Neural crest cell (in vitro differentiated cells): ENCODE measurements at places on chromosomes 16 and 17.

DNA sequence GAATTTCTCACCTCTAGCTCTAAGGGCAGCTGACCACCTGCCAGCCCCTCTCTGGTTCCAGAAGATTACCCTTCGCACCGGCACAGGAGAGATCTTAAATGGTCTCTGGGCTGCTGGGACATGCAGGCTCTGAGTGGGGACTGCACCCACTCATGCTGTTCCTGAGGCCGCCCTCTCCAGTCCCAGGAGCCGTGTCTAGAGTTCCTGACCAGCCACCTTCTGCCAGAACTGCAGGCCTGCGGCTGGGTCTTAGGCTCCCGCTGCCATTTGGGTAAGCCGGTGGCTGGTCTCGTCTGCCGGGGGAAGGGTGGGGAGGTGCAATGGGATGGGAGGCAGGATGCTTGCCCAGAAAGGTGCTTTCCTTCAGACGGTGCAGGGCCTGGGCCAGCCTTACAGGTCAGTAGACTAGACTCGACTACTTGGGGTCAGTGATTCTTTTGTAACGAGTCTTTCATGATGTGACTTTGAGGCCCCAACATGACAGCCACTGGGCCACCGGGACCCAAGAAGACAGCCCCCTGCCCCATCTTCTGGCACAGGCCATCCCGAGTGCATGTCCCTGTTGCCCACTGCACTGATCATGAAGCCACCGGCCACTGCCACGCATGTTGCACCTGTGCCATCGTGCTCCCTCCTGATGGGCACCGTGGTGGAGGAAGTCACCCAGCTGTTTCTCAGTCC, 26.4 kb downstream of the B9D1 start:
- no peak for DNase-seq

GRCh38 chr17:10061111-10061845, 137.1 kb downstream of the GAS7 start:
- no peak for DNase-seq

DNA sequence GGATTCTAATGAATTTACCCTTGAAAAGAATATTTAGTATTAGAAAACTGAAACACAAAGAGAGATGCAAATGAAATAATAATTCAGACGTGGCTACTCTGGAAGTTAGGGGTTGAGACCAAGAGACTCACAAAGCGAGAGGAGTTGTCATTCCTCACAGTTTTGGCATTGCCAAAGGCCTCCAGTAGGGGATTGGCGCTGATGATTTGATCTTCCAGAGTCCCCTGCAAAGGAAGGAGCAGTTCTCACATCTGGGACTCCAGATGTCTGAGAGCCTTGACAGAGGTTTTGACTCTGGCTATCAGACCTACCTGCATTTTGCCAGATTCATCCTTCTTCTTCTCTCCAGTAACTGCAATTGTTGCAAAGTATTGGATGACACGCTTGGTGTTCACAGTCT, 6.6 kb downstream of the MYH8 start:
- DNase-seq, result no peak

DNA sequence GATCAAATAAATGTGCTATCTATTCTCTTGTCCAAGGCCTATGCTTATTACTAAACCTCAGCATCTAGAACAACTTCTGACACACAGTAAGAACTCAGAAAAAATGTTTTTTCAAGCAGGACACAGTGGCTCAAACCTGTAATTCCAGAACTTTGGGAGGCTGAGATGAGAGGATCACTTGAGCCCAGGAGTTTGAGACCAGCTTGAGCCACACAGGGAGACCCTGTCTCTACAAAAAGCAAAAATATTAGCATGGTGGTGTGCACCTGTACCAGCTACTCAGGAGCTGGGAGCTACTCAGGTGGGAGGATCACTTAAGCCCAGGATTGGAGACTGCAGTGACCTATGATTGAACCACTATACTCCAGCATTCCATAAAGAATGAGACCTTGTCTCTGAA, 32.5 kb downstream of the USP32 start:
- DNase-seq, result no peak

GRCh38 chr17:78988152-78988551, 8.4 kb upstream of the LGALS3BP start:
- no peak for DNase-seq

DNA sequence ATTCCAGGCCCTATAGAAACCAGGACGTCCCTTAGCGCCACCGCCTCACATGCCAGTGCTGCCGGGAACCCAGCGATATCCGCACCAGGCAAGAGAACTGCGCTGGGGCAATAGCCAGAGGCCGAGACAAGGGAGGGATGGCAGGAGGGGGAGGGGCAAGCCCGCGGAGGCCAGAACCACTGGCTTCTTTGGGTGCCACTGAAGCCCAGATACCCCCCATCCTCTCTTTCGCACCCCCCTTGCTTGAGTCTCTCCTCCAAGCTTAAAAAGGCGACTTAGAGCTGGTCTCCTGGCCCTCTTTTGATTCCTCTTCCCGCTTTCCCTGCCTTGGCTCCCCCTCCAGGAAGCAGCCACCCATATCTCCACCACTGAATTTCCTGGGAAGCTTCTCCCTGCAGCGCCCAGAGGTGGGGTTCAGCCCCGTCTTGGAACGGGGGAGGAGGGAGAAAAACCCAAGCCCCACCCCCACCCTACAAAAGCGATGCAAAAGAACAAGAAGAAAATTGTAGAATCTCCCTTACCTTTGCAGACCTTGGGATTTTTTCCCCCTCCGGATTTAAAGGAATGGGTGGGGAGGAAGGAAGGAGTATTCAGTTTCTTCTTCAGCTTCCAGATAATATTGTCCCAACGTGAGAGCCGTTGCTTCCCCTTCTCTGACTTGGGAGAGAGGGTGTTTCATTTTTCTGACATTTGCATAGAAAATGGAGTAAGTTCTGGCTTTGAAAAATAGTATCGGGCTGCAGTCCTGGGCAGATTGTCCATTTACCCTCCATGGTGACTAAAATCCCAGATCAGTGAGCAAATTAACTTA, 622 bp downstream of the HOXB6 start:
- DNase-seq, result no peak

- no peak for DNase-seq
These were observed 15.0 kb downstream of the GNA13 start for GRCh38 chr17:65041518-65041917.

DNA sequence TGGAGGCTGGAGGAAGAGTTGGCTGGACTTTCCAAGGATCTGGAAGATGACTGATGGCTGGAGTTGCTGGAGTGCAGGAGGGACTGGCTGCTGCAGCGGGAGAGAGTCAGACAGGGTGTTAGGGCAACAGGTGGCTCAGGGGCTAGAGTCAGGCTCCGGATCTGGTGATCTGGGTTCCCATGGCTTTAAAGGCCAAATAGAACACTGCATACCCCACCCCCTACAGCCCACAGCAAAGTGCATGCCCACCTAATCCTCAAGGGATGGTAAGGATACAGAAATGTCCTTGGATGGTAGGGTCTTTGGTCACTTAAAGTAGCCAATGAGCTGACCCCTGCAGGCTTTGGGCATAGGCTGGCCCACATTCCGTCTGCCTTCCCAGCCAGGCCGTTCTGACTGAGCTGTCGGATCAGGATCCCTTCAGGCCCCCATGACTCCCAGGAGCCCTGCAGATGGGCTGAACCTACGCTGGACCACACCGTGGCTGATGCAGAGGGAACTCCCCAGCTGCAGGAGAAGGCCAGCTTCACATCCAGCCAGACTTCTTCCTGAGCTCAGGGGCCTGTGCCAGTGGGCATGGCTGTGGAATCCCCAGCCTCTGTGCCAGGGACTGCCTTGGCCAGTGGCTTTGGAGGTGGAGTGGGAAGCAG, 13.9 kb downstream of the TNS4 start:
- no peak for DNase-seq

- no peak for DNase-seq
These were observed 76.0 kb downstream of the MARCHF10 start for GRCh38 chr17:62732125-62732524.

DNA sequence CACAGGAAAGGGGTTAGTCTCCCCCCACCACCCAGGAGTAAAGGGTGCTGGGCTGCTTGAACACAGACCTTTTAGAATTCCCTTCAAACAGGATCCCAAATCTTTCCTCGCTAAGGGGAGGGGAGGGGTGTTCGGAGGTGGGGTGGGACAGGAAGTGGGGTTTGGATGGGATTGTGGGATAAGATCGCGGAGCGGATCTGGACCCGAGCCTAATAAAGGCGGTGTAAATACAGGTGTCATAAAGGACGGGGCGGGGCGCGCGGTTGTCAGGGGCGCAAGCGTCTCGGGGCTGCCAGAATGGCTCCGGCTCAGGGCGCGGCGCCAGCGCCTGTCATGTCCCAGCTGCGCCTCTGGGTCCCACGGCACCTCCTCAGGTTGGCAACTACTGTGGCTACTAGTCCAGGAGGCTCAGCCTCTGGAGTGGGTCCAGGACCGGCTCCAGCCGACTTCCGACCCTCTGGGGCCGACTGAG, 59.8 kb upstream of the FBXO47 start:
- DNase-seq, result no peak

DNA sequence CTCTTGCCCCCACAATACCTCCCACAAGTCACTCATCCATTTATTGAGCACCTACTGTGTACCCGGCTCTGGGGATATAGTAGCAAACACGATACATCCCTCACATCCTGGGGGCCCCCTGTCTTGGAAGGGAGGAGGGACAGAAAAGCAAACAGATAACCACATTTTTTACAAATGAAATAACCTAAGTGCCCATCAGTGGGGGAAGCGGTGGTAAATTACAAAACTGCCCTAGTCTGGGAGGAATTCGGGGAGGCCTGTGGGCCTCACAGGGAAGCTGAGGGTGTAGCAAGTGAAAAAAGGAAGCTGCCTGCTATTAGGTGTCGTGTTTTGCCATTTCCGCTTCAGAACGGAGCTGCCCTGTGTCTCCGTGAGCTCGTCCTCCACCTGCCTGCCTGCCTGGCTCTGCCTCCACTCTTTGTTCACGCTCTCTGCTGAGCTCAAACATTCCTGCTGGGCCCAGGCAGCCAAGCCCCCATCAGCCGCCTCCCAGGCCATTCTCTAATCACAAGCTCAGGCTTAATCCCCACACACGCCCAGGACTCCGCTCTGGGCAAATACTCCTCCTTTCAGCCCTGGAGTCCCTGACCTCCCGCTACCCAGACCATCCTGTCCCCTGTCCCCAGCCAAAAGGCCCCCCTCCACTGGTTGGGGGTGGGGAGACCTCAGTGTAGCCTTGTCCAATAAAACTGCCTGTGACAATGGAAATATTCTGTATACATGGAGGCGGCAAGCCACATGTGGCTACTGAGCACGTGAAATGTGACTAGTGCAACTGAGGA, 10.2 kb upstream of the SEC14L5 start:
- DNase-seq, result no peak

- DNase-seq, result no peak
These were observed 512 bp upstream of the ENDOV start for GRCh38 chr17:80414508-80414802.

- DNase-seq, result no peak
These were observed 787 bp downstream of the PRKAR1A start for GRCh38 chr17:68512960-68513474.

DNA sequence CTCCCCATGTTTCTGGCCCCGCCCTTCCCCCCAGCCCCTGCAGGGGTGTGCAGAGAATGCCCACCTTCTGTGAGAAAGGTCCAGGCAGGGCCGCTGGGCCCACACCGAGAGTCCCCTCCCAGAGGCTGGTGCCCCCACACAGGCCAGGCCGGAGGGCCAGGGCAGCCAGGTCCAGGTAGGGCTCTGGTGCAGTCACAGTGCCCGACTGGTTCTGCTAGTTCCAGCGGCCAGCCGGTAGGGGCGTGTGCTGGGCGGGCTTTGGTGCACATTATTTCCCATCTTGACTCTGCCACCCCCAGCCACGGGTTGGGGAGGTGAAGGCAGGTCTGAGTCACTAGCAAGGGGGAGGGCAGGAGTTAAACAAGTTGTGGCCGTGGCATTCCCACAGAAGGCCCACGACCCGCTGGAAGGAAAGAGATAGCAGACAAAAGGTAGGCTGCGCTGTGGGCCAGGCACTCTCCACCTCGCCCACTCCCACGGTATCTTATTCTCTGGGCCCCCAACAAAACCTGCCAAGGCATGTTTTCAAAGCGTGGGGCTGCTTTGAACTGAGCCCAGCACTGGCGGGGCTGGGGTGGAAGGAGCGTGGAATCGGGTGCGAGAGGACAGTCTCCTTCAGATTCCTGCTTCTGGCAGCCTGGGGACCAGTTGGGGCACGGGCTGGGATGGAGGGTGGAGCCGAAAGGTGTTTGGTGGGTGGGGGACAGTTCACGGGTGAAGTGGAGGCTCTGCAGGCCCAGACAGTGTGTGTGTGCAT, 1.9 kb downstream of the EPN3 start:
- no peak for DNase-seq

- no peak for DNase-seq
These were observed 5.8 kb downstream of the PIGQ start for GRCh38 chr16:575354-576196.
